NCI-H524 (cell line): ENCODE measurements at places on chromosomes 4 and X.

DNA sequence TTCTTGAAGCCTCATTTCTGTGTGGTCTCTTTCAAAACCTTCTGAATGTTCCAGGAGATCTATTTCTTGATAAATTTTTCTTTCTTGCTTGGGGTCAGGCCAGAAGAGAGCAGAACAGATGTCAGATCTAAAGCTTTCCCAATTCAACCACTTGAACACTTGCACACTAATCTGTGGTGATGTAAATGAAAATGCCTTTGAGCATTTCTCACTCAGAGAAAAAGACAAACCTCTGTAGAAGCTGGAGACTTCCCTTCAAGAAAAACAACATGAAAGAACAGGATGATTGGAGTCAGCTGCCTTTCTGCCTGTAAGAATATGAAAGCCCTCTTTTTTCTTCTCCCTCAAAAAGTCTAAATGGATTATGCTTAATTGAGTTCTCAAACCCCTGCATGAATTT, 11.2 kb downstream of the IGFBP7 start:
- DNase-seq = peak; percentile 11

DNA sequence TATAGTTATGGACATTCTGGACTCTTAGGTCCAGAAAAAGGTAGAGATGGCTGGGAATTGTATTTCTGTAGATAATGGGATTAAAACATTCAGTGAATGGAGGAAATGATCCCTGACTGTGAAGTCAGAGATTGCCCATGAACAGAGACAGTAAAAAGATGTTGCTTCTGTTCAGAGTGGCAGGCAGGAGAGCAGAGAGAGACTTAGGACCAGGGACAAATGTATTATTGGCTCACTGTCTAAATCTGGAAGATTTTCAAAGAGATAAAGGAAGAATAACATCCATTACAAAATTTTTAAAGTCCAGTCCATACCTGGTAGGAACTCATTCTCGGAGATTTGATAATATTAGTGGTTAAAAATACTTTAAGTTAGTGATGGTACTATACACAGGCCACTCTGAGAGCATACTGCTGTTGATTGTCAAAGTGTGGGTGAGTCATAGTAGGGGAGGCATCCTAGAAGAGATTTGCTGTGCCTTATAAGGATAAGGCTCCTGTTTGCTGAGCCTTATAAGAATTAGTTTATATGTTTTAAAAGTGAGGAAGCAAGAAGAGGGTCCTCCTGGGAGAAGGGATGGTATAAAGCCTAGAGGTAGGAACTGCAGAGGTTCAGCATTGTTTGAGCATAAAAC, 53.0 kb downstream of the JADE3 start:
- DNase-seq = no peak

- no peak for DNase-seq
Measured at GRCh38 chrX:94401426-94401825, 727.4 kb downstream of the FAM133A start.

DNA sequence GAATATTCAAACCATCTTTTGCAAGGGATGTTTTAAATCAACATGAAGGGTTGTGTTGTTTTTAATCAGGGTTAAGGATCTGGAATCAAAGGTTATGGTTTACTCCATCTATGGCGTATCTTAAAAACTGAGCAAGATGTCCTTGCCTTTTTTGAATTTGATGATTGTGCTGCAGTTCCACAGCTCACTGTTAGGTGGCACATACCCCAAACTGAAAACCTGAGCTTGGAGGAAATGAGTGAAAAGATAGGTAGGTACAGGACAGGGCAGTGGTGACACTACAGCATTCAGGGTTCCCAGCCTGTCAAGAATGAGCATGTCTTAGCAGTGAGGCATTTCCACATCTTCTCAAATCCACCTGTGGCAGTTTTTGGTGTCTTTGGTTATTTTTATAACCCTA, 13.1 kb upstream of the EOLA1 start:
- peak; percentile 34 for DNase-seq

- DNase-seq = no peak
Measured at GRCh38 chr4:126753592-126753991, 879.2 kb upstream of the INTU start.

DNA sequence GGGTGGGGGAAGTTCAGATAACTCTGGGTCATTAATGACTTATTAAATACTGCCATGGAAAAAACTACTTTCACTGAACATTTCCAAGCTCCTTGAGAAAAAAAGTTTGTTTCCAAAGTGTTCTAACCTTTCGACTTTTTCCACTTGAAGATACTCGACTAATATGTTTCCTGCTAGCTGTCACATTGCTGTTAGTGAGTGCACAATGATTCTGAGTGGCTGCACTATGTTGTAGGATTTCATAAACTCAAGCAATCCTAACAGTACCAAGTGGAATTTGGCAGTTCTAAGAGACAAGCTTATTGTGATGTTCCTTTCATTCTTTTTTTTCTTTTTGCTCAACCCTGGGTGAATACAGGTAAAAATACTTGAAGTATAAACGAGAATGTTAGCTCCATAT, 33.4 kb downstream of the GRXCR1 start:
- no peak for DNase-seq

- no peak for DNase-seq
Measured at GRCh38 chrX:106510713-106511403, 100.9 kb upstream of the RADX start.

- DNase-seq = no peak
Measured at GRCh38 chr4:149238097-149238496, 577.5 kb downstream of the IQCM start.

DNA sequence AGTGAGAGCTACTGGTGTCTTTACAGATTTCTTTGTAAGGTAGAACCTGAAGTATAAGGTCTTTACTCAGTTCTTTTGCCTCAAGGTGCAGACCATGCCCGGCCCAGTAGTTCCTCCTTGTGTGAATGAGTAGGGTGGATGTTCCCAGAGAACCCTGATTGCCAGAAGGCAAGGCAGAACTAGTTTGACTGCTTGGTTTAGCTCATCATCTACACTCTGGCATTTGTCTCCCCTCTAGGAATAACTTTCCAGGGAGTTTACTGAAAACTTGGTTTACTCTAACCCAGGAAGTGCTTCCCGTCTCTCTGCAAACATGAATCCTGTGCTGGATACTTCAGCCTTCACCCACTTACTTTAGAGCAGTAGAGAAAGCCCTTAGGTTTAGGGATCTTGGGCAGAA, 29.1 kb downstream of the MCUB start:
- no peak for DNase-seq

GRCh38 chr4:168631241-168632162, 134.7 kb downstream of the PALLD start:
- DNase-seq = peak; percentile 13

DNA sequence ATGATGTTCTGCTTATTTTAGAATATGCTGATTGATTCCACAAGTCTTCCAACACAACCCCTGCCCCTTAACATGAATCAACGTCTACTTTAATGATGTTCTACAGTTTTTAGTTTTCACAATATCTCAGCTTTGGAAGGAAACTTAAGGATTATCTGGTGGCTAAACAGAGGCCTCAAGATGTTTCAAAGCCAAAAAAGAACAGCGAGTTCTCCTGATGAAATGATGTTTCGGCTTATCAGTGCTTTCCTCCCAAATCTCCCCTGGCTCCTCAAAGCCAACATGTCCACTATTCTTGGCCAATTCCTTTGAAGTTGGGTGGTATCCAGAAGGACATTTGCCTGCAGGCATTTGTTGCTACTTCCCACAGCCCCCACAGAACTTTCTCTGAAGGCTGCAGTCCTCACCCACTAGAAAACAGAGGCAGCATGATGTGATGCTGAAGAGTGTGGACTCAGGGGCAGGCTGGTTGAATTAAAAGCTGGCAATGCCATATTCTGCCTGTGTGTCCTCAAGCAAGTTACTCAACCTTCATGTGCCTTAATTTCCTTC, 87.3 kb downstream of the ADGRG4 start:
- no peak for DNase-seq

GRCh38 chr4:165010991-165011390, 20.8 kb upstream of the TRIM60 start:
- no peak for DNase-seq

DNA sequence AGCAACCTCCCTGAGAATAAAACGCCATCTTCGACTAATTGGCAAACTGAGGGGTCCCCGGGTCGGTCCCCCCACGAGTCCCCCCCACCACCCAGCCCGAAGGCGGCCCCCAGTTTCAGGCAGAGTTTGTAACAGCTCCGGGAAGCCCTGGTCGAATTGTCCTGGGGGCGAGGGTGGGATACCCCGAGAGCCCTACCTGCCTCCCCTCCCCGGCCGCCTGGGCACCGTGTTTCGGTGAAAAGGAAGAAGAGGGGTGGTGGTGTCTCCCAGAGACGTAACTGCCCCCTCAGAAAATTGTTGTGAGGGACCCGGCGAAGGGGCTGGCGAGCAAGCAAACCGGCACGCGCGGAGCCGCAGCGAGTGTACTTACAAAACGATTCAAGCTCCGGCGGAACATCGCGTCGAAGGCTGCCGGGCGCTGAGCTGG, 1.2 kb downstream of the ATP11C start:
- DNase-seq = no peak

DNA sequence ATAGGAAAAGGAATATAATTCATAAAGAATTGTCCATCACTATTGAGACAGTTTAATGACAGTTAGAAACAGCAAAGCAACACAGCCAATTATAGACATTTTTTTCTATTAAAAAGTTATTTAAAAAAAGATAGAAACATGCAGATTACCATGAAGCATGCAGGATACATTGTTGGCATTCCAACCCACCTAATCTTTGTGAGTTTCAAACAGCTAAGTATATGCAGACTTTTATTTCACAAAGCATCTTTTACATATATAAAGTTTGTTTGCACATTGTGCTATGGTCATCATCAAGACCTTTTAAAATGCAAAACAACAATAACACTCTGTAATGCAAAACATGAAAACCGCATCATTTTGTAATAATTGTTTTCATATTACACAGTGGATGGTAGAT, 125.9 kb upstream of the ETNPPL start:
- no peak for DNase-seq

DNA sequence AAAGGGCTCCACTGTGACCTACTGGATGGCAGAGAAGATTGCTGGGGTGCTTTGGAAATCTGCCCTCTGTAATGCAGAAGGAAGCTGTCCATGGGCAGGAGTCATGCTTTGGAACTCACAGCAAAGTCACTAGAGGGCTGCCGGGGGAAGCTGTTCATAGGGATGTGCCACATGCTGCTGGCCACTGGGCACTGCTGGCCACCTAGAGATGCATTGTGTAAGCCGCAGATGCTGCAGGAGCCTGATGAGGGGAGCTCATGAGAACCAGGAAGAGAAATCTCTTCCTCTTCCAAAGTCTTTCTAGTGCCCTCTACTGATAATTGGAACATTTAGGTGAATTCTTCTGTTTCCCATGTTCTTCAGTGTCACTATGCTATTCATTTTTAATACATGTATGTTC, 31.2 kb upstream of the UXT start:
- no peak for DNase-seq

DNA sequence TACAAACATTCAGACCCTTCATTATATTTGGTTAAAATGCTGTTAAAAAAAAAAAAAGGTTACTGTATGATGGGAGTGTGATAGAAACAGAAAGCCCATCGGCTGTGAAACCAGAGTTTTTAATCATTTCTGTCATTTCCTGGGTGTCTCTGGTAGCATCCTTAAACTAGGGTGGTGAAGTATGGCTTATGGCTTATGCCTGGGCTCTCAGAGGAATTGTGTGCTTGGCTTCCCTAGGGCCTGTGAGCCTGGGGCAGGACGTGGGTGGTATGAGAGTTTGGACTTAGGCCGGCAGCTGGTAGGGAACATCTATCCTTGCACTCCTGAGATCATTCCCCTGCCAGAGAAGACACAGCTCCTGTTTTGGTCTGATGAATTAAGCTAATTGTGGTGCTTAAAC, 52.2 kb downstream of the DCUN1D4 start:
- no peak for DNase-seq

DNA sequence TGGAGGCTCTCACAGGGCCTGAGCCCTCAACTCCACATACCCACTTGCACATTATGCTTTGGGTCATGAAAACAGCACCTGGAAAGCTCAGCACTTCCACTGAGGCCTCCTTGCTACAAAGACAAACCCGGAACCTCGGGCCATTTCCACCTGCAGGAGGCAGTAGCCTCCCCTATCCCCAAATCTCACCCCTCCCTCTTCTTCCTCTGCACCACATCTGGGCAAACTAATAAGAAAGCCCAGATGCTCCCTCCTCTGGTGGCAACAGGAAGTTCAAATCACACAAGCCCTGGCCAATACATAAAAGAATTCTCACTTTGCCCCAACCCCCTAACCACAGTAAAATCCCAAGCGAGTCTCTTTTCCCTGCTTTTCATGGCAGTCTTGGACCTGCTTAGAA, 136.4 kb downstream of the MAPK10 start:
- DNase-seq = peak; percentile 37

- peak; percentile 33 for DNase-seq
Measured at GRCh38 chr4:116585246-116585645, 500.1 kb downstream of the TRAM1L1 start.

- no peak for DNase-seq
Measured at GRCh38 chrX:123121241-123121640, 62.8 kb upstream of the GRIA3 start.

- no peak for DNase-seq
Measured at GRCh38 chr4:76990288-76991080, 40.9 kb downstream of the SEPTIN11 start.

DNA sequence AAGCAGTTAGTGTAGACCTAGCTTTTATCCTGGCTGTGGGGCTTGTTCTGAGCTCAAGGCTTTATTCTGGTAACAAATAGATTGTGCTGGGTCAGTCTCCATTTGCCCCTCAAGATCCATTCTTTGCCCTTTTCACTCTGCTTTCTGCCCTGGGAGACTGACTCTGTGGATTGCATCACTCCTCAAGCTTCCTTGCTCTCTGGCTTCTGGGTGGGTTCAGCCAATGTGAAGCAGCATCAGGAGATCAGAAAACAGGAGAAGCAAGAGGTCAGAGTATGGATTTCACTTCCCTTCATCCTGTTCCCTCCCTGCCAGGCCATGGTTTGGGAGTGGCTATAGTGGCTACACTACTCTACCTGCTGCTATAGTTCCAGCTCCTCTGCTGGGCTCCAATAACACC, 184.1 kb upstream of the NDP start:
- DNase-seq = no peak

DNA sequence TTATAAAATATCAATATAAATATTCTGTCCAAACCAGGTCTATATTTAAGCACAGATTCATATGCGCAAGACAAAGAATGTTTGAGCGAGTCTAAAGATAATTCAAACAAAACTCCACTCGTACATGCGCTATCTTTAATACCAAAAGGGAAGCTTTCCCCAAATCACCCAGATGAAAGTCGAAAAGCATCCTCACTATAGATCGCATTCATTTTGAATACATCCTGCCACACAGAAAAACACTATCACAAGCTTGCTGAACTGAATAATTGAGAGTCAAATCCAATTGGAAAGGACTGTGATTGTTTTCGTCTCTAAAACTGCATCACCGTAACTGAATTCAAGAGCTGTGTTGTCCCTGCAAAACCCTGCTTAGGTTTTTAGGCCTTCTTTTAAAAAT, 685 bp downstream of the TASL start:
- DNase-seq = no peak

GRCh38 chrX:19670854-19671620, 155.7 kb upstream of the MAP3K15 start:
- DNase-seq = no peak

- DNase-seq = no peak
Measured at GRCh38 chrX:71606536-71607216, 11.6 kb downstream of the CXCR3 start.

GRCh38 chr4:13112030-13112429, 372.1 kb downstream of the RAB28 start:
- DNase-seq = no peak
